Activated CD4-positive, CD25-positive, alpha-beta regulatory T cell treated with anti-CD3 and anti-CD28 coated beads, Interleukin-2, amount 50 U/mL, for 16 hours (primary cell): ENCODE measurements at places on chromosomes 4 and X.

DNA sequence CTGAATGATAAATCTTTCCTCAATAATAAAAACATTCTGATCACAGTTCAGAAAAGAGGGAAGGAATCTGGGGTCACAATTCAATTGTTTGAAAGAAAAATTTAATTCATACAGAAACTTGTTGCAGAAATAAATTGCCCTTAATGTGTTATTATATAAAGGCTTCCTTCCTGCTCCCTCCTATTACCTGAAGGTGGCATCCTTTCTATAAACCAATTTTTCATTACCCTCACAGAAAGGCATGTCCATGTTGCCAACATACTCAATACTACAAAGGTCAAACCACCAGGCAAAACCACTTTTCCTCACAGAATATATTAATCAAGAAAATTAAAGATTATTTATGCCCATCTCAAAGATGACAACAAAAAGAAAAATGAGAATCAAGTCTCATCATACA lies 194.3 kb upstream of the CT83 start:
- no peak for DNase-seq

DNA sequence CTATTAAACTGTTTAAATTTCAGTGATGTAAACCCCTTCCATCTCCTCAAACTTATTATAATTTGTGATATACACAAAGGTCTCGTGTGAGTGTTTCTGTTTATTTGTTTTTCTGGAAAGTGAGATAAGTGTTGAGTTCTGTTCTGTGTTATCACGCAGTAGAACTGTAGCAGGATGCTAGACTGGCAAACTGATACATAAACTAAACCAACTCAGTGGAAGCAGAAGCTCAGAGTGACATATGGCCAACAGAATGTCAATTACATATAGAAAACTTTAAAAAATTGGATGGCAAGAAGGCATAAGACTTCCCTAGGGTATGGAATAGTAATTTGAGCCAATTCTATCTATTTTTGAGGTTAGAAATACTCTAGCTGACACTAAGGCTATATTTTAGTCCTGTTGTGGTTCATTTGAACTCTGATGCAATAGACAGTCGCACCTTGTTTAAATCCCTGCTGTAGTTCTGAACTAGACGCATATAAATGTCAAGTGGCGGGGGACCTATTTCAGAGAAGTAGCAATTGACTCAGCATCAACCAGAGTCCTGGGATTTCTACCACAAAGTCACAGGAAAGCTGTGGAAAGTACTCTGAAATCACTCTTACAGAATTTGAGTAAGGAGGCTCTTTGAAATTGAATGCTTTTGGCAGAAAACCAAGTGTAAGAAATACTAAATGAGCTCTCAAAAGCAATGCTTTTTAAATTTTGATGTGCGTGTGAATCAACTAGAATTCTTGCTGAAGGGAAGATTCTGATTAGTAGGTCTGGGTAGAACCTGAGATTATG lies 294.4 kb downstream of the INPP4B start:
- DNase-seq, result no peak

GRCh38 chr4:2073808-2074481 lies 14.8 kb downstream of the NAT8L start:
- DNase-seq, result no peak

- no peak for DNase-seq
These were observed 65.7 kb downstream of the SERPINA7 start for GRCh38 chrX:105972690-105973386.

GRCh38 chrX:129037389-129037788 lies 485.9 kb downstream of the SMARCA1 start:
- no peak for DNase-seq

DNA sequence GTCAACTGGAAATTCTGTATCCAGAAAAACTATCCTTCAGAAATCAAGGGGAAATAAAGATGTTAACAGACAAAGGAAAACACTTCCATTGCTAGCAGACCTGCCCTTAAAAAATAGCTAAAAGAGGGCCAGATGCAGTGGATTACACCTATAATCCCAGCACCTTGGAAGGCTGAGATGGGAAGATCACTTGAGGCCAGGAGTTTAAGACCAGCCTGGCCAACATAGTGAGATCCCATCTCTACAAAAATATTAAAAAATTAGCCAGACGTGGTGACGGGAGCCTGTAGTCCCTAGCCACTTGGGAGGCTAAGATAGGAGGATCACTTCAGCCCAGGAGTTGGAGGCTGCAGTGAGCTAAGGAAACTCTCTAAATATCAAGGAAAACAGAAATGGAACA lies 67.4 kb downstream of the CNOT6L start:
- no peak for DNase-seq

DNA sequence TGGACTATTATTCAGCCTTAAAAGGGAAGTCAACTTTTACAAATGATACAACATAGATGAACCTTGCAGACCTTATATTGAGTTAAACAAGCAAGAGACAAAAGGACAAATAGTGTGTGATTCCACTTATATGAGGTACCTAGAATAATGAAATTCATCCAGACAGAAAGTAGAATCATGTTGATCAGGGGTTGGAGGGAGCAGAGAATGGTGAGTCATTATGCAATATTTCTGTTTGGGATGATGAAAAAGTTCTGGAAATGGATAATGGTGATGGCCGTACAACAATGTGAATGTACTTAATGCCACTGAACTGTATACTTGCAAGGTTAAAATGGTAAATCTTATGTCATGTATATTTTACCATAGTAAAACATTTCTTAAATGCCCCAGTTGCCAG lies 22.1 kb downstream of the KIT start:
- DNase-seq, result no peak

DNA sequence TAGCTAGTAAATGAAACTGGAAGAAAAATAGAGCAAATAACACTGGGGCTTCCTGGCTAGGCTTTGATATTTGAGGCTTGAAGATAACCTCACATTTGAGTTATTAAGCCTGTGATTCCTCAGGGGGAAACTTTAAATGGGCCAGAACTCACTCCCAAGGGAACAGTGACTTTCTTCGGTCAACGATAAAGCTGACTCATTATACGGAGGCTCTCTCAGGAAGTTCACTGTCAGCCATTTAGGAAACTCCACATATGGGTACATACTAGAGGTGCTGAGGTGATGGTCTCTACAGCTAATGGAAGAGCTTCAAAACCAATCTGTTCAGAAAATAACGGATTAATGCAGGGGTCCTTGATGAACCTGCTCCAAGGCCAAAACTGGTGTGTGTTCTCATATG lies 120.8 kb downstream of the SH2D1A start:
- DNase-seq, result no peak

DNA sequence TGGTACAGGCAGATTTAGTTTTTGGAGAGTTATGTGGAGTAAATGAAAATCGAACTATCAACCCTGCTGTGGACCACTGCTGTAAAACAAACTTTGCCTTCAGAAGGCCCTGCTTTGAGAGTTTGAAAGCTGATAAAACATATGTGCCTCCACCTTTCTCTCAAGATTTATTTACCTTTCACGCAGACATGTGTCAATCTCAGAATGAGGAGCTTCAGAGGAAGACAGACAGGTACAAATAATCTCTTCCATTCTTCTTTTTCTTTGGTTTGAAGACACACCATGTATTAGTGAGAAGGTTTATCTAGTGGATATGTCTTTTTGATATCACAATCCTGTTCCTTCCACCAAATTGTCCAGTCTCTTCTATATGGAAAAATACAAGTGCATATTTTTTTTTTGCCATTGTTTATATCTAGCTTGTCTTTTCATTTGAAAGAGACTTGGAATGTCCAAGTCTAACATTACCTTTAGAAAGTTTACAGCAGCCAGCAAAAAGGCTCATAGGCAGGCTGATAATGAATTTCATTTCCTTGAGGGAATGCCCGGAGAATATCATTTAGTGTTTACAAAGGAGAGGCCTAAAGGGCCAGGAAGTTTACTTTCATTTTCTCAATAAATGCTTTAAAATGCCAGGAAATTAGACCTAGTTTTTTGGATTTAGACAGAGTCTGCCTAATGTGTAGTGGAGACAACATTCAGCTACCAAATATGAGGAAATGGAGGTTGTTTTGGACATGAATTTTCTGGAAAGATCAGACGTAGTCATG lies 18.6 kb downstream of the AFM start:
- DNase-seq, result no peak

DNA sequence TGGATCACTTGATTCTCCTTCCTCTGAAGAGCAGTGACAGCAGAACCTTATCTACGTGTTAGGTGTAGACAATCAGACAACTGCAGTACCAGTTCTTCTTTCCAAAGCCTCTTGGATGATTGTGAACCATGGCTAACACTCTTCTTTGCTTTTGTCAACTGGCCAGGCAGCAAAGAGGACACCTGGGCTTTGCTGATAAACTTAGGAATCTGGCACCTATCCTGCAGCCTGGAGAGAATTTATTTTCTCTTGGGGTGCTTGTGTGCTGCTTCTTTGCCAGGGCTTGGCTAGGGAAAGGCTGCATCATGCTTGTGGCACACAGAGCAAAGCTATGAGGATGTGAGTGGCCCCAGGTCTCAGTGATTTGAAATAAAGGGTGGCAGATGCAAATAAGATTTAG lies 77.4 kb downstream of the ANAPC4 start:
- no peak for DNase-seq
